ENCODE measurements at places on chromosomes 12 and 14.

DNA sequence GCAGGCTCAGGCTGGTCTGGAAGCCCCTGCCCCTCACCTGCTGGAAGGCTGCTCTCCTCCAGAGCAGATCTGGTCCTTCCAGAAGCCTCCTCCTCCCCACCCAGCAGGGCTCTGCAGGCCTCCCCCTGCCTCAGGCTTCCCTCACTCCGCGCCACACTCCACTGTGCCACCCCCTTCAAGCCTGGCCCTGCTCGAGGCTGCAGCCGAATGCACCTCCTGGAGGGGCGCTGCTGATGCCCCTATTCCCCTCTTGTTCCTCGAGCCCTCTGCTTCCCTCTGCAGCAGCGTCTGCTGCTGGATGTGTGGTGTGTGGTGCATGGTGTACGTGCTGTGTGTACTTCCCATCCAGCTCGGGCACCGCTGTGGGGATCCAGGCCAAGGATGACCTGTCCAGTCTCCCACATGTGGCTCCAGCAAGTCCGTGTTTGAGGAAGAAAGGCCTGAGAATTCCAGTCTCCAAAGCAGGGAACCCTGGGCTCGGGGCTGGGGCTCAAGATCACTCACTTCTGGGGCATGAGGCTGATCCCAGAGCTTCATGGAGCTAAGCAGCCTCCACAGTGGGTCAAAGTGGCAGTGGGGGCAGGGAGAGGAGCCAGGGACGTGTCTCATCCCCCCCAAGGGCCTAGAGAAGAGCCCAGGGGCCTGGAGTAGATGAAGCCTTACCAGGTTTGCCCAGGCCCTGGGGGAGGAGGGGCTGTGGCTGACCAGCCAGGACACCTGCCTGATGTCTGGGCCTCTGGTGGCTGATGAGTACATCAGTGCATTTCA is 136.0 kb upstream of the C14orf180 start:
- DNase-seq, result no peak

GRCh38 chr12:76313299-76313698 is 34.9 kb downstream of the BBS10 start:
- DNase-seq, result no peak

GRCh38 chr12:127381043-127381668 is 885.8 kb upstream of the TMEM132C start:
- DNase-seq, result peak; percentile 73

DNA sequence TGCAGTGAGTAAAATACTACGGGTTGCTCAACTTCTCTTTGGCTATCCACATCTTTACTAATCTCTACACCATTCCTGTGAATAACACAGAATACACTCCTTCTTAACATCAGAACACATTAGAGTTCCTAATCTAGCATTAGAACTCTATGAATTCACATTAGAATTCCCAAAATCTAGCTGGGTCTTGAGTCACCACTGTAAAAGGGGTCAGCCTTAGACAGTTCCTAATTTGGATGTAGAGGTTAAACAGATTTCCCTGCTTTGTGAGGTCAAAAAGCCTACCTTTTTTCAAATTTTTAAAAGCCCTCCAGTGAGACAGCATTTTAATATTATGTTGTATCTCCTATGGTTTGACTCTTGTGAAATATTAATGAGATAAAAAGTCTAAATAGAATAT is 7.4 kb downstream of the HNRNPC start:
- DNase-seq, result no peak

GRCh38 chr12:83850531-83850930 is 1062.1 kb downstream of the SLC6A15 start:
- no peak for DNase-seq

- no peak for DNase-seq
These were observed 393.9 kb downstream of the ADAMTS20 start for GRCh38 chr12:43158126-43158525.

GRCh38 chr14:68346556-68347343 is 446.1 kb downstream of the ZFP36L1 start:
- no peak for DNase-seq

DNA sequence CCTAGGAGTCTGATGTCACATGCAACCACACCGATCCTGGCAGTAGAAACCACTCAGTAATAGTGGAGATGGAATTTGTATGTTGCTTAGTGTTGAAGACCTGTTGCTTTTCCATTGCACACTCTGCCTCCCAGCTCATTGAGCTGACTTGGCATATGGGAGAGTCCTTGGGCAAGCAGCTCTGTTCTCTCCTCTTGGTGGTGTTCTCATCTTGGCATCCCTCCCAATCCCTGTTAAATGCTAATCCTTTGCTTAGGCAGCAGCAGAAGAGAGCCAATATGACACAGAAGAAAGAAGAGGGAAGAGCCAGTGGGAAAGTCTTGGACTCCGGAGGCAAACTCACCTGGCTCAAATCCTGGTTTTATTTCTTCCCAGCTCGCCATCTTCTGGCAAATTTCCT is 178.0 kb upstream of the CAND1 start:
- DNase-seq, result peak; percentile 34

DNA sequence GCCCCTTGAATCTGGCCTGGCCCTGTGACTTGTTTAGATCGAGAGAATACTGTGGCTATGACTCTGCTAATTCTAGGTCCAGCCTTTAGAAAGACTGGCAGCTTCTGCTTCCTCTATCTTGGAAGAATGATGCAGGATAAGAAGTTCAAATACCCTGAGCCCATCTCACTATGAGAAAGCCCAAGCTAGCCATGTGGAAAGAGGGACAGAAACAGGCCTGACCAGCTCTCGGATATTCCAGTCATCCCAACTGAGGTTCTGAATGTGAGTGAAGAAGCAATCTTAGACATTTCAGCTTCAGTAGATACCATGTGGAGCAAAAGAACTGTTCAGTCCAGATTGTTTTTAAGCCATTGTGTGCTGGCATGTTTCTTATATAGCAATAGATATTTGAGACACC is 17.3 kb upstream of the KRR1 start:
- DNase-seq, result no peak

DNA sequence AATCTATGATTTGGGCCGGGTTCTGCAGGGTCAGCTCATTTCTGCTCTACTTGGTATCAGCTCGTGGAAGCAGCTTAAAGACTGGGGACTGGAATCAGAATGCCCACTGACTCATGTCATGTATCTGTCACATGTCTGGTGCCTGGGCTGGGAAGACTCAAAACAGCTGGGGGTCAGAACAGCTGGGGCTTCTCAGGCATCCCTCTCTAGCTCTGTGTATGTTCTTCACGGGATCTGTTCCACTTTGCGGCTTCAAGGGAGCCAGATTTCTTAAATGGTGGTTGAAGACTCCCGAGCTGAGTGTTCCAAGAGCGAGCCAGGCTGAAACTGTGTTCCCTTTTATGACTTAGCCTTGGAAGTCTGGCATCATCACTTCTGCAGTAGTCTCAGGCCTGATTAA is 11.9 kb downstream of the AEBP2 start:
- peak; percentile 26 for DNase-seq

DNA sequence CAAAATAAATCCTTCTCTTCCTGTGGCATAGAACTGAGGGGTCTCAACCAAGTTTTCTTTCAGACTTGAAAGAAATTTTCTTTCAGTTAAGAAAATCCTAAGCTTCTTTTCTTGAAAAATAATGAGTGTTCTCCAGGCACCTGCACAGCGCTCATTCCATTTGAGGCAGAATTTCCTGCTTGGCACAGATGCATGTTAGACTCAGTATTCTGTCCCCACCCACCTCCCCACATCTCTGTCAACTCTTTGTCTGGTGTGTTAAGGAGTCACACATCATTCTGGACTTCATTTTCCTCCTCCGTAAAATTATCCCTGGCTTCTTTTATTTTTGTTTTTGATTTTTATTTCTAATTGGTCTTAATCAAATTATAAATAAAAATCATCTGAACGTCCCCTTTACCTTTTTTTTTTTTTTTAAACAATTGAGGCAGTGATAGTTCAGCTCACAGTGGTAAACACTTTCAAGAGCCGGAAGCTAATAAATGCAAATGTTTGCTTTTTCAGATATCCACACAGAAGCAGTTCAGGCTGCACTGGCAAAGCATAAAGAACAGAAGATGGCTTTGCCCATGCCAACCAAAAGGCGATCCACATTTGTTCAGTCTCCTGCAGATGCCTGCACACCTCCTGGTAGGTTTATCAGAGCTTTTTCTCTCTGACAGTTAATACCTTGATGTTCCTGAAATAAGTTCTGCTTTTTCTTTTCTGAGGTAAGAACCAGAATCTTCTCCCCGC is 104.0 kb upstream of the ATF1 start:
- no peak for DNase-seq

DNA sequence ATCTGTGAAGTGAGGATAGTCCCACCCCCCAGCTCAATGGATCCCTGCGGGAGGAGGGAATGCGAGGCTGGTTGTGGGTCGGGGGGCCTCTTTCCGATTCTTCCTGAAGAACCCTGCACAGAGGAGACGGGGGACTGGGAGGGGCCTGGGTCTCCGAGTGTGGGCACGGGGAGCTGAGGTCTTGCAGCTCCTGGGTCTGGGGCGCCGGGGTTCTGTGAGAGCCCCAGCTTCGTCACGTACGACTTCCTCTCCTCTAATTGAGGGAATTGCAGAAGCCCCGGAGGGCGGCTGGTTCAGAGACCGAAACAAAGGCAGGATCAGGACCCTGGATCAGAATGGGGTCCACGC is 66.6 kb downstream of the DIO3 start:
- no peak for DNase-seq

GRCh38 chr12:109605016-109605415 is 31.4 kb downstream of the MVK start:
- DNase-seq, result peak; percentile 93

GRCh38 chr14:104238424-104239184 is 100.2 kb downstream of the KIF26A start:
- no peak for DNase-seq

DNA sequence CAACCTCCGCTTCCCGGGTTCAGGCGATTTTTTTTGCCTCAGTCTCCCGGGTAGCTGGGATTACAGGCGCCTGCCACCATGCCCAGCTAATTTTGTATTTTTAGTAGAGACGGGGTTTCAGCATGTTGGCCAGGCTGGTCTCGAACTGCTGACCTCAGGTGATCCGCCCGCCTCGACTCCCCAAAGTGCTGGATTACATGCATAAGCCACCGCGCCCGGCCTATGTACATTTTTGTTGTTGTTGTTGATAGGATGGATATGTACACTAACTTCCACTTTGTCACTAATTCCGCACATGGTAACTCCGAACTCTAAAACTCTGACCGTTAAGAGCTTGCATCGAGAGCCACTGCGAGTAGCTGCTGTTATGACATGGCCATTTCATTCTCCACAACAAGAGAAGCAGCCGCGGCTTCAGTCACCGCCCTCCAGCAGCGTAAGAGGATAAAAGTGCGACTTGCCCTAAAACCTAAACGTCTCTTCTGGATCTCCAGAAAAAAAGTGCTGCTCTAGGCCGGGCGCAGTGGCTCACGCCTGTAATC is 742 bp upstream of the MARS1 start:
- DNase-seq, result peak; percentile 73

- no peak for DNase-seq
These were observed 53.0 kb downstream of the PAPLN start for GRCh38 chr14:73290279-73290678.

- no peak for DNase-seq
These were observed 205.3 kb upstream of the NAV3 start for GRCh38 chr12:77625441-77625840.

DNA sequence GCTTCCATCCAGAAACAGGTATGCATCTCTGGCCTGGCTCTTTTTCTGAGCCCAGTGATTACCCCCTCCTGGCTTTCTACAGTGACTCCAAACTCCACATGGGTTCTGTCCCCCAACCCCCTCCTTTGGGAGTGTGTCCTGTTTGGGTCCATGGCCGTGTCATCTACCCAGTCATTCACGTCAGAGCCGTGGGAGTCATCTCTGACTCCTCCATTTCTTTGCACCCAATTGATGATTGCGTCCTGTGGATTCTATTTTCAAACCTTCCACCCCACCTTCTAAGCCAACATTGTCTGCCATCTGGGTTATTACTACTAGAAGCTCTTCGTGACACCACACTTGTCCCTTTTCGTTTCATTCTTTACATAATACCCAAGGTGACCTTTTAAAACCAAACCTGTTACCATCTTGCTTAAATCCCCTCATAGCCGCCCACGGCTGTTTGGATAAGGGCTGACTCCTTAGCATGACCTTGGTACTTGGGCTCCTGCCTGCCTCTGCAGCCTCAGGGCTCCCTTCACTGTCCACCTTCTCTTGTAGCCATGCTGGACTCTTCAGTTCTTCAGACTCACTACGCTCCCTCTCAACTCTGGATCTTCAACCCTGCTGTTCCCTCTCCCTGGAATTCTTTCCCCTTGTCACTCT is 38.1 kb upstream of the NT5DC3 start:
- DNase-seq, result no peak

DNA sequence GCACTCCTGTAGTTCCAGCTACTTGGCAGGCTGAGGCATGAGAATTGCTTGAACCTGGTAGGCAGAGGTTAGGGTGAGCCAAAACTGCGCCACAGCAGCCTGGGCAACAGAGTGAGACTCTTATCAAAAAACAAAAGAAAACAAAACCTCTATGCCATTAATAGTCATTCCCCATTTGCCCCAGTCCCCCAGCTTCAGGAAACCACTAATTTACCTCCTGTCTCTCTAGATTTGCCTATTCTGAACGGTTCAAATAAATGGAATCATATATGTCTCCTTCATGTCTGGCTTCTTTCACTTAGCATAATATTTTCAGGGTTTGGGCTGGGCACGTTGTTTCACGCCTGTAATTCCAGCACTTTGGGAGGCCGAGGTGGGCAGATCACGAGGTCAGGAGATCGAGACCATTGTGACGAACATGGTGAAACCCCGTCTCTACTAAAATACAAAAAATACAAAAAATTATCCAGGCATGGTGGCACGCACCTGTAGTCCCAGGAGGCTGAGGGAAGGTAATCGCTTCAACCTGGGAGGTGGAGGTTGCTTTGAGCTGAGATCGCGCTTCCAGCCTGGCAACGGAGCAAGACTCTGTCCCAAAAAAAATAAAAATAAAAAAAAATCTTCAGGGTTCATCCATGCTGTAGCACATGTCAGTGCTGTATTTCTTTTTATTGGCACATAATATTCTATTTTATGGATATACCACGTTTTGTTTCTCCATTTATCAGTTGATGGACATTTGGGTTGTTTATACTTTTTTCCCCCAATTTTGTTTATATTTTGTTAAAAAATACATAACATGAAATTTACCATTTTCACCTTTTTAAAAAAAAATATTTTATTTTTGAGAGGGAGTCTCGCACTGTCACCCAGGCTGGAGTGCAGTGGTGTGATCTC is 31.9 kb downstream of the KNTC1 start:
- DNase-seq, result no peak

- no peak for DNase-seq
These were observed 118.2 kb upstream of the TMCC3 start for GRCh38 chr12:94768398-94769046.

DNA sequence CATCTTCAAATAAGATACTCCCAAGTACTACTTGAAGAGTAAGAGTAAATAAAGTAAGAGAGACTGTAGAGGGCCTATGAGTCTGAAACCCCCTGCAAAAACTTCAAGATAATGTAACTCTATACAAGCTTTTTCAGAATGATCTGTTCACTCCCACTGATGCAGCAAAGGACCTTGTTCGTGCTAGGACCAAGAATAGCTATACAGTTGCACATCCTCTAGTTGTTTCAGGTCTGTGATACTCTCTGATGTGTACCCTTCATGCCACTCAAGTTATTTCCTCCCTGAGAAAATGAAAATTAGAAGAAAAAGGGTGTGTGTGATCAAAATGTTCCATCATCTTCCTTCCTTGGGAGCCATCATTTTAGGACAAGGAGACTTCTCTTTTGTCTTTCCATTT is 204.4 kb downstream of the ALX1 start:
- DNase-seq, result no peak

All from NCI-H82 (cell line).